Fibroblast of skin of right quadriceps (primary cell): ENCODE measurements at places on chromosomes 7 and 10.

- DNase-seq, result no peak
Measured at GRCh38 chr10:95324436-95325268, 33.8 kb upstream of the PDLIM1 start.

- no peak for DNase-seq
Measured at GRCh38 chr10:12510984-12511383, 161.6 kb downstream of the CAMK1D start.

DNA sequence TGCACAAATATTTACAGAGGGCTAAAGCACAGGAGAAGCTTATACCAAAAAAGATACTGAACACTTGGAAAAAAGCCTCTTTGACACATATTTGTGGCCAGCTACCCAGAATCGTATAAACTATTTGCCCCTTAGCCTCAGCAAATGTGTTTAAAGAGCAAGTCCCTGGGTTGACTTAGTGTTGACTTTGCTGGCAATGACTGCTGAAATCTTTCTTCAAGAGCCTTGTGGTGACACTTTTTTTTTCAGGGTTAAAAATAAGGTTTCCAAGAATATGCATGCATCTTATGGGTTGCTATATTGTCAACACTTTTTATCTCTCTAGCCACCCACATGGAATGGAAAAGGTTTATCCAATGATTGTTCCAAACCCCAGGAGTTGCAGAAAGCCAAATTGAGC is 14.9 kb upstream of the PLEKHS1 start:
- peak; percentile 54 for DNase-seq

GRCh38 chr7:91168871-91169829 is 95.1 kb upstream of the FZD1 start:
- DNase-seq, result peak; percentile 50

GRCh38 chr7:94212160-94212559 is 182.5 kb upstream of the COL1A2 start:
- DNase-seq, result no peak

DNA sequence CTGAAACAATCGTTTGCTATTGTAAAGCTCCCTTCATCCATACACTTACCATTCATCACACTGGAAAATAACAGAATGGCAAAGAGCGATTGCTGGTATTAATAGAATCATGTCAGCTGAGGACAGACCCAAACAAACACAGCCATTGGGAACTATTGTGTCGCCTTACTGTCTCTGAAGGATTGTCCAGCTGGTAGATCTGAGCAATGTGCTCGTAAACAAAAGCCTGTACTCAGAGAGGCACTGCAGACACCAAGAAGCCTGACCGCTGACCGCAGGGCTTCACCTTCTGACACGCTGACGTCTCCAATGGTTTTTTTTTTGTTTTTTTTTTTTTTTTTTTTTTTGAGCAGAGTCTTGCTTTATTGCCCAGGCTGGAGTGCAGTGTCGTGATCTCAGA is 151.0 kb upstream of the FRMD4A start:
- DNase-seq, result no peak

DNA sequence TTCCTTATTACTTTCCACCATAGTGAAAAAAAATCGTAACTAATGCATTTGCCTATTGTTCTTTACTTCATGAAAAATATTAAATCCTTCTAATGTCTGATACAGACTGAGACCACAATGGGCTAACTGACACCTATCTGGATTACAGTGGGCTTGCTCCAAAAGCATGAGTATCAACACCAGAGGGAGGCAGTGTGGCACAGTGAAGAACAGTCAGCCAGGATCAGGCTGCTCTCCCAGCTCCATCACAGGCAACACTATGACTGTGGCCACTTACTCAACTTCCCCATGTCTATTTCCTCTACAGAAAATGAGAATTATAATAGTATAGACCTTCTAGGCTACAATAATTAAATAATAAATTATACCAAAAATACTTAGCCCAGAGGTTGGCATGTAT is 97.2 kb downstream of the SLC25A13 start:
- DNase-seq, result no peak

DNA sequence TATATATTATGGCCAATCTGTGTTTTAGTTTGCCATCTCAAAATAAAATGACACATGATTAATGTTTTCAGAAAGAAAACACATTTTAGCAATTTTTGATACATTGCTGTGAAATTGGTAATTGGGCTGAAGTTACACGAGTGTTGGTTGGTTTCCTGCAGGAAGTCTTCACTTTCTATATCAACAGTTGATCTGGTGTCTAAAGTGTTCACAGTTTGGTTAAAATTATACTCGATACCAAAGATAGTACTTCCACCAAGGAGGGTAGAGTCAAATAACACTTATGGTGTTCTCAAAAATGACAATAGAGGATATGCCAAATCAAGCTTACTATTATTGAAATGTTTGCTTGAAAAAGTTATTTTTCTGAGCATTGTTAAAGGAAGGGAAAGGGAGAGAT is 120.3 kb upstream of the GLCCI1 start:
- no peak for DNase-seq
